ENCODE measurements at places on chromosomes 3 and 15.

- H3K27me3 ChIP-seq: no peaks in the 10 kb centered on the region
- DNase-seq: no peak
- no peak overlapping the region for H3K4me3 ChIP-seq
- peaks cover 14% of the 10 kb centered on the region for H3K4me1 ChIP-seq
- H3K27ac ChIP-seq: no peak overlapping the region
- no peaks in the 10 kb centered on the region for H3K36me3 ChIP-seq
These were observed 18.7 kb downstream of the LRTM1 start for GRCh38 chr3:54909191-54909590.

- H3K4me3 ChIP-seq: no peak overlapping the region
- peaks cover 36% of the 10 kb centered on the region for H3K36me3 ChIP-seq
- H3K27me3 ChIP-seq: no peaks in the 10 kb centered on the region
- H3K27ac ChIP-seq: no peak overlapping the region
- no peaks in the 10 kb centered on the region for H3K4me1 ChIP-seq
These were observed 25.0 kb downstream of the MIX23 start for GRCh38 chr3:122357828-122358702.

DNA sequence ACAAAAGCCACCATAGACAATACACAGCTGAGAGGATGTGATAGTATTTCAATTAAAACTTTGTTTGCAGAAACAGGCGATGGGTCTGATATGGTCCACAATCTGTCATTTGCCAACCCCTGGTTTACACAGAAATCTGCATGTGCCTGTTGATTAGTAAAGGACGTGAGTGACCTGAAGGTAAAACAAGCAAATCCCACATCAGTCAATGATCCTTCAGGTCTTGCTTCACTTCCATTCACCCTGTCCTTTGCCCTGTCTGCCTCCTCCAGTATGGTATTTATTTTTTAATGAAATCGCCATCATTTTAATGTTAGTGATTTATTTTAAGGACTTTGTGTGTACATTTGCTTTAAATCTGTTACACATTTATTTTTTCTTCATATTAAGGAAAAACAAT lies 166.2 kb downstream of the FEZF2 start:
- no peak overlapping the region for H3K27ac ChIP-seq
- no peaks in the 10 kb centered on the region for H3K4me1 ChIP-seq
- H3K27me3 ChIP-seq: no peaks in the 10 kb centered on the region
- DNase-seq: no peak
- H3K4me3 ChIP-seq: no peak overlapping the region

GRCh38 chr15:63638839-63639238 lies 41.7 kb downstream of the FBXL22 start:
- H3K27ac ChIP-seq: no peak overlapping the region
- no peaks in the 10 kb centered on the region for H3K4me1 ChIP-seq
- DNase-seq: no peak
- H3K4me3 ChIP-seq: no peak overlapping the region
- peaks cover 98% of the 10 kb centered on the region for H3K36me3 ChIP-seq
- H3K27me3 ChIP-seq: no peaks in the 10 kb centered on the region

DNA sequence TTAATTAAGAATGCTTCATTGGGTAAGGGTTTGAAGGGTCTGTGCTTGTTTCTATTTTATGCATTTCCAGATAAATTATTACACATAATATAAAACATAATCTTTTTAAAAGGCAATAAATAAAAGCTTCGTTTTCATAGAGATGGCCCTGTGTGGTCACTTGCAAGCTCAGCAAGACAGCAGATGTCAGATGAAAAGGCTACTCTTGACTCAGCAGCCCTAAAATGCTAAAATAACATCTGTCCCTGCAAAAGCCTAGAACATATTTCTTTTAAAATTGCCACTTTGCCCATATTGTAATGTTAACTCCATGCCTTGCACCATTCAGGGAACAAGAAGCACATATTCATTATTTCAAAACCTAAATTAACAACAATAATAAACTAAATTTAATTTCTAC lies 349.4 kb downstream of the CNTN3 start:
- H3K27me3 ChIP-seq: no peaks in the 10 kb centered on the region
- no peak for DNase-seq
- no peak overlapping the region for H3K27ac ChIP-seq

DNA sequence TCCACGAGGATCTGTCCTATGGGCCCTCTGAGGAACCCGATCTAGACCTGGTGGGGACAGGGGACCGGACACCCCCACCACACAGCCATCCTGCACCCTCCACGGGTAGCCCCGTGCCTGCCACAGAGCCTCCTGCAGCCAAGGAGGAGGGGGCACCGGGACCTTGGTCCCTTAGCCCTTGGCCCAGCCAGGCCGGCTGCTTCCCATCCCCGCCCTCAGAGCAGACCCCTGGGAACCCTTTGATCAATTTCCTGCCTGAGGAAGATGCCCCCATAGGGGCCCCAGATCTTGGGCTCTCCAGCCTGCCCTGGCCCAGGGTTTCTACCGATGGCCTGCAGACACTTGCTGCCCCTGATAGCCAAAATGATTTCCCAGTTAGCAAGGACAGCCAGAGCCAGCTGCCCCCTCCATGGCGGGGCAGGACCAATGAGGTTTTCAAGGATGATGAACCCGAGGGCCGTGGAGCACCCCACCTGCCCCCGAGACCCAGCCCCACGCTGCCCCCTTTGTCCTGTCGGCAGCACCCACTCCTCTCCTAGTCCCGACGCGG lies 91.5 kb downstream of the TBC1D2B start:
- DNase-seq: no peak
- no peak overlapping the region for H3K4me3 ChIP-seq
- no peak overlapping the region for H3K27ac ChIP-seq
- H3K27me3 ChIP-seq: no peaks in the 10 kb centered on the region

DNA sequence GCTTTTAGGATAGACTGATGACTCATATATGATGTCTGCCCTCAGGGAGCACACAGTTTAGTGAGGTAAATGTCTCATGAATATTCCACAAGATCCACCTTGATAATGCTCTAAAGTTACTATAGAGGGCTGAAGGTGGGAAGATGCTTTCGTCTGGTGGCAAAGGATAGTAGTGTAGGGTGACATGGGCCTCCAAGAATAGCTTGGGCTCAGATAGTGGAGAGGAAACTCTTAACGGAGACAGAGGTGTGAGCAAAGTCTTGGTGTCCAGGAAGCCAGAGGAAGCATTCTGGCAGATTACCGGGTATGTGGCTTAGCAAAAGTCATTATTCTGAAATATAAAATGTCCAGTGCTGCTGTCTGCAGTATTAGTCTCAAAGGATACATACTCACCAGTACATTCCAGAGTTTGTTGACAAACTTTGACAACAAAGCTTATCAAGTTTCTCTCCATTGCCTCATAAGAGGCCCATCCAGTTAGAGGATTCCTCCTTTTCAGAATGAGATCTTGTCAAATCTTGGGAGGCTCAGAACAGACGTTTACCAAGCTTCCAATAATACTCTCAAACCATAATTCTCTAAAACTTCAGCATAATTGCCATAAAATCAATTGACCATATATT lies 316.7 kb downstream of the LPP start:
- peaks cover 36% of the 10 kb centered on the region for H3K4me1 ChIP-seq
- DNase-seq: no peak

- H3K27me3 ChIP-seq: no peaks in the 10 kb centered on the region
- H3K4me3 ChIP-seq: no peak overlapping the region
- no peaks in the 10 kb centered on the region for H3K36me3 ChIP-seq
- H3K4me1 ChIP-seq: peaks cover 18% of the 10 kb centered on the region
- DNase-seq: peak; percentile 28
These were observed 30.9 kb upstream of the C15orf39 start for GRCh38 chr15:75170711-75171341.

DNA sequence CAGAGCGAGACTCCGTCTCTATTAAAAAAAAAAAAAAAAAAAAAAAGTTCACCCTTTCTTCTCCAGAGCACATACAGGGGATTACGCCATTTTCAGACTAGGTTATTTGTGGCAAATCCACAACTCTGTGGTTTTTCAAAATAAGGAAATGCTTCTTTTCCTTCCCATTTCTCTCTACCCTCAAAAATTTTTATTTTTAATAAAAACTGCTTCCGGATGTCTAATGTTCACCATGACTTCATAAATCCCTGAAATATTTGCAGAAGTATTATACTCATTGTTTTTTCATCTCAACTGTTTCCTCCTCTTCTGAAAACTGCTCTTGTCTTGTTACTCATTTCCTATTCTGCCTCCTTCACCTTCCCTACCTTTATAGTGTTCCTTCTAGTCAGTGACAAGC lies 45.0 kb upstream of the SLC12A8 start:
- H3K27me3 ChIP-seq: no peaks in the 10 kb centered on the region
- H3K27ac ChIP-seq: no peak overlapping the region
- H3K4me3 ChIP-seq: no peak overlapping the region
- peaks cover 7% of the 10 kb centered on the region for H3K36me3 ChIP-seq
- H3K4me1 ChIP-seq: no peaks in the 10 kb centered on the region

DNA sequence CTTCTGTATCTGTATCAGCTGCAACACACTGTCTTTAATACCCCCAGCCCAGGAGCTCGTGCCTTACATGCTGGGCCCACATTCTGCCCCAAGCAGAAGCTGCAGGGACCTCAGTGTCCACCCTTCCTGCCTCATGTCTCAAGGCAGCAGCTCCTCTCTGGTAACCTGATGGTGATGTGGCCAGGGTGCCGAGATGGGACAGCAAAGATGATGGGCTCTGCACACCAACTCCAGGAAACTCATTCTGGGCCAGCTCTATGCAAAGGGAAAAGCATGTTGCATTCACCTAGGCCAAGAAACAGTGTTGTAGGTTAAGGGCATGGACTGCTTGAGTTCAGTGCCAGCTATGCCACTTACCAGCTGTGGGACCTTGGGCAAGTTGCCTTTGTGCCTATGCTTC lies 79.5 kb upstream of the PRR23C start:
- no peaks in the 10 kb centered on the region for H3K27me3 ChIP-seq
- no peak overlapping the region for H3K27ac ChIP-seq
- no peaks in the 10 kb centered on the region for H3K36me3 ChIP-seq
- DNase-seq: no peak
- no peak overlapping the region for H3K4me3 ChIP-seq
- peaks cover 5% of the 10 kb centered on the region for H3K4me1 ChIP-seq

DNA sequence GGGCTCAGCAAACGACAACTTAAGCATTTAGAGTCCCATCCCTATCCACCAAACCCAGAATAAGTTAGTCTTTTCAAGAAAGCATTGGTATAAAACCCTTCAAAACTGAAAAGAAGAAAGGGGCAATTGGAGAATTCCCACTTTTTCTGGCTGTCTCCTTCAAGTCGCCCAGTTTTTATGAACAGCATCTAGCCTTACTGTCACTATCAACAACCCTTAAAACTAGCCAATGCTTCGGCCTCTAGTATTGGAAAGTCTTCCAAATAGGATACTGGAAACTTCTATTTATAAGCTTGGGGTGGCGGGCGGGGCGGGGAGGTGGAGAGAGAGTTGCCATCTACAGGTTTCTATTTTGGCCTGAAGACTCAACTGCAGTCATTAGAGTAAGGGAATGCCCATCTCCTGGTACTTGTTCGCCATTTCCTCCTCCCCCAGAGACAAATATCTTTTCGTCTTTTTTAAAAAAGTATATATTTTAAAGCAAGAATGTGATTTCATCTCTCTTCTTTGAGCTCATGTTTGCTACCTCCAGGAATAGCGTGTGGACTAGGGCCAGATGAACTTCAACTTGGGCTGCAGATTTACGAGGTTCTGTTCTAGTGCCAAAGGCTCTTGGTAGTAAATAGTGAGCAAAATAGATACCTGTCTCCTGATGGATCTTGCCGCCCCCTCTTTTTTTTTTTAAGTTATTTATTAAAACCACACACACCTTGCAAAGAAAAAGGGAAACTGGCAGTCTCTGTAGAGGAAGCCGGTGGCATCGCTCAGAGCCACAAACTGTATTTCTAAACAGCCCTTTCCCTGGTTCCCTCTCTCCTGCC lies 2.7 kb downstream of the BCL6 start:
- DNase-seq: peak; percentile 68
- H3K4me1 ChIP-seq: peaks cover 76% of the 10 kb centered on the region
- no peaks in the 10 kb centered on the region for H3K27me3 ChIP-seq
- H3K36me3 ChIP-seq: no peaks in the 10 kb centered on the region
- H3K27ac ChIP-seq: peak overlapping the region; percentile 99

- H3K36me3 ChIP-seq: no peaks in the 10 kb centered on the region
- DNase-seq: no peak
- H3K27me3 ChIP-seq: no peaks in the 10 kb centered on the region
- H3K4me3 ChIP-seq: no peak overlapping the region
These were observed 12.6 kb downstream of the ATXN7 start for GRCh38 chr3:63876260-63876659.

DNA sequence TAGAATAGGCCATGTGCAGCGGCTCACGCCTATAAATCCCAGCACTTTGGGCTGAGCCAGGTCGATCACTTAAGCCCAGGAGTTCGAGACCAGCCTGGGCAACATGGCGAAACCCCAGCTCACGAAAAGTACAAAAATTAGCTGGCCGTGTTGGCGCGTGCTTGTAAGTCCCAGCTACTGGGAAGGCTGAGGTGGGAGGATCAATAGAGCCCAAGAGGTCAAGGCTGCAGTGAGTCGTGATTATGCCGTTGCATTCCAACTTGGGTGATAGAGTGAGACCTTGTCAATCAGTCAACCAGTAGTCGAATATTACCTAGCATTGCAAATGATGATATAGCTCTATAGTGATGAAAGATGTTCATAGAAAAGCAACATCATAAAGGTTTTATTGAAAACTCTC lies 51.9 kb downstream of the USP8 start:
- H3K4me3 ChIP-seq: no peak overlapping the region
- H3K36me3 ChIP-seq: peaks cover 94% of the 10 kb centered on the region
- no peak for DNase-seq
- H3K27me3 ChIP-seq: no peaks in the 10 kb centered on the region
- no peak overlapping the region for H3K27ac ChIP-seq

DNA sequence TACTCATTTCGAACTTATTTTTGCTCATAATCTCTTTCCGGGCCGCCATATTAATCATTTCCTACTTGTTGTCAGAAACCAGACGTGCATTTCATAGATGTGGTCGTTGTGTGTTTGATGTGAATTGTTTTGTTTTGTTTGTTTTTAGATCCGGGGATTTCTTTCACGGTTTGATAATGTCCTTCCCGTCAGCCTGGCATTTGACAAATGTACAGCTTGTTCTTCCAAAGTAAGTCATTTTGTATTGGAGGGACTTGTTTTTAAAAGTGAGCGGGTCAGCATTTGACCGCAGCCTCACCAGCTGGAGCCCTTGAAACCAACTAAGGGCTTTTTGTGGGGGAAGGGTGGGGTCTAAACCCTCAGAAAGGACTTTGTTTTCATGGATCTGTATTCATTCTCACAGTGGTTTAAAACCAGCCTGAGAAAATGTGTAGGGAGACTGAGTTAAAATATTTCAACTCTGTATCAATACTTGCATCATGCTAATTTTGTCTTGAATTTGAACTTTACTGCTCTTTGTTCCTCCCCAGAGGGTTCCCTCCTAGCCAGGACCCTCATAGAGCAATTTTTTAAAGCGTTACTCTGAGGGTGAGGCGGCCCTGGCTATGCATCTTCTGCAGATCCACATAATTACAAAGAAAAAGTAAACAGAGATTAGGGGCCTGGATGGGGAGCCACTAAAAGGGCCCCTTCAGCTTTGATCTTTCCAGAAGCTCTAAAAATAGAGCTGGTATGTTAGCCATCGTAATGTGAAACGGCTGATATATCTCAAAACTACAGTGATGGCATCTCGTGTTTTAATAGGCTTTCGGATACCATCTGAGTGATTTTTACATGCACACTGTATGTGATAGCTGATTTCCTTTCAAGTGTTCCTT lies 107.9 kb downstream of the ATG7 start:
- no peaks in the 10 kb centered on the region for H3K27me3 ChIP-seq
- DNase-seq: no peak
- H3K36me3 ChIP-seq: no peaks in the 10 kb centered on the region
- no peak overlapping the region for H3K27ac ChIP-seq
- H3K4me1 ChIP-seq: peaks cover 8% of the 10 kb centered on the region
- H3K4me3 ChIP-seq: no peak overlapping the region

- H3K4me1 ChIP-seq: no peaks in the 10 kb centered on the region
- H3K27ac ChIP-seq: no peak overlapping the region
- no peaks in the 10 kb centered on the region for H3K27me3 ChIP-seq
- DNase-seq: no peak
- H3K4me3 ChIP-seq: no peak overlapping the region
These were observed 56.7 kb upstream of the CNTN4 start for GRCh38 chr3:2041931-2042330.
